CD4-positive, alpha-beta T cell treated with Interleukin-6 at 100 ng/mL for 8 hours (primary cell): ENCODE measurements at places on chromosomes 2 and 18.

- no peak for DNase-seq
Measured at GRCh38 chr2:120551522-120551921, 184.1 kb upstream of the GLI2 start.

DNA sequence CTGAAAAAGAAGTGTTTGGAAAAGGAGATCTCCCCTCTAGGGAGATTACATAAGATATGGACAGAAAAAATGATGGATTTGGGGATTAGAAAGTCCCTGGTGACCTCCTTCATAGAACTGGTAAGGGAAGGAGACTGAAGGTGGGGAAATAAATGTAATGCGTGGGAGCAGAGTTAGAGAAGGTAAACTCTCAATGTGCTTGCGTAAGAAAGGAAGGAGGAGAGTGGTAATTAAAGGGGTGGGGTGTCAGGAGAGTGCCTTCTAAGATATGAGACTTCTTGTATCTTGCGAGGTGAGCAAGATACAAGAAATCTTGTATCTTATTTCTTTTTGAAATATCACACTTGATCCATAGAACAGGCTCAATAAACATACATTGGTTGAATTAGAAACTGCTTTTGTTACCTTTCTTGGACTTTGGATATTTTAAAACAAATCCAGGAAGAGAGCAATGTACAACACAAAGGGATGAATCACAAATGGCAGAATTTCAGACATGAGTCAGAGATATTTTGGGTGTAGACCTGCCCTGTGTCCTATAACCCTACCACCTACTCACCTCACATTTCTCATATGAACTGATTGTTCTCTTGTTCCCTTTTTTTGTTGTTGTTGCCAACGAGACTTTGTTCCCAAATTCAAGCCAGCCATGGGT lies 342.4 kb downstream of the INSIG2 start:
- no peak for DNase-seq

DNA sequence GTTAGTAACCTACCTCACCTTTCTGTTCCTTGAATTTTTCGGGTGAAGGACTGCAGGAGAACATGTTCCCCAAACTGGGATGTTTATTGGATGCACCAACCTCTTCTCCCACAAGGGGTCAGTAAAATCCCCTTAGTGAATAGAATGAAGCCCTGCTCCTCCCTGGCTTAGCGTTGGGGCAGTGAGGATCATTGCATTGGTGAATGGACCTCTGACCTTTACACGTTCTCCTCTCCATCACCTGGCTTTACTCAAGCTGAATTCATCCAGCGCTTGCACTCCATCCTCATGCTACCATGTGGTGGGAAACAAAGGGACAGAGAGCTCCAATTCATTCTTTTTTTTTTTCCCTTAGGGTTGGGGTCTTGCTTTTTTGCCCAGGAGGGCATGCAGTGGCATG lies 157.2 kb downstream of the MIB1 start:
- no peak for DNase-seq

DNA sequence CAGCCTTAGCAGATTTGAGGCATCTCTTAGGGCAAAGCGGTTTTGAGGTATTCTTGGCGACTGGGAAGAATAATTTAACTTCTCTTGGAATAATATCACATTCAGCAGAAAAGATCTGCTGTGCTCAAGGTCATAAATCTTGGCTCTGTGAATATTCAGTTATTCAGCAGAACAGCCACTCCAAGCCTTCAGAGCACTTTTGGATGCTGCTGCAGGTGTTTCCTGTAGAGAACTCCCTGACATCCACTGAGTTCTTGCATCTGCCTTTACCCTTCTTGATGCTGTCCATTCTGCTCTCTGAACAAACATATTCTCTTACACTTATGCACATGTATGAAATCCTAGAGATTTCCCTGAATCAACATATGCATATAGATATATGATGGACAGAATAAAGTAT lies 390.3 kb downstream of the NRXN1 start:
- DNase-seq = no peak

DNA sequence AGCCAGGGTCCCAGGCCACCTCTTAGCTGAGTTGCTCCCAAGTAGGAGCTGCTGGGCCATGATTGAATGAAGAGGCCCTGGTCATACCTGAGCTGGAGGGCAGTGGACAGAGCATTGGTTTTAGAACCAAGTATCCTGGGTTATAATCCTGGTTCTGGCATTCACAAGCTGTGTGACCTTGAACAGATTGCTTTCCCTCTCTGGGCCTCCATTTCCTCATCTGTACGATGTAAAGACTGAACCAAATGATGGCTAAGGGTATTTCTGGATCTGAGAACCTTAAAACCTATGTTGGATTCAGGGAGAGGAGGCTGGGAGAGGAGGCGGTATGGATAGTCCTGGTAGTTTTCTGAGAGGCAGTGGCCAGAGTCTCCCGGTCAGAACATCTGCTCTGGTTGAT lies 31.0 kb downstream of the KCNK3 start:
- DNase-seq = no peak
